ENCODE measurements at places on chromosomes 7 and 10.

DNA sequence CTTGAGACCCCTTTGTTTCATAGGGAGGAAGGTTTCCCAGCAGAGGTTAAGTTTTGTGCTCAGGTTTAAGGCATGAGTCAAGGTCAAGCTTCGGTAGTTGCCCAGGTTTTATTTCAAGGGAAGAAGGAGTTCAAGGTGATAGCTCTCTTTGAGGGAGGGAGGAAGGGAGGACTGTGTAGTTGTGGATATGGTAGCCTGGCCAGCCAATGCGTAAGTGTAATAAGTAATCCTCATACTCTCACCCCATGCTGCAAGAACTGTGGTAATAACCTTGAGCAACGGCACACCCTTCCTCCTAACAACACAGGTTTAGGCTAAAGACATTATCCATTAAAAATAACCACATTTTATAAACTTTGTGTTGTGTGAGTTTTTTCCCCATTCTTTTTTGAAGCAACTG is 478.9 kb downstream of the KCNMA1 start:
- no peaks in the 10 kb centered on the region for H3K27me3 ChIP-seq
- H3K4me3 ChIP-seq, result no peak overlapping the region
- DNase-seq, result no peak
- no peaks in the 10 kb centered on the region for H3K4me1 ChIP-seq
- no peaks in the 10 kb centered on the region for H3K36me3 ChIP-seq

GRCh38 chr7:107622429-107622828 is 38.2 kb upstream of the SLC26A4 start:
- H3K4me3 ChIP-seq, result no peak overlapping the region
- no peak for DNase-seq
- no peaks in the 10 kb centered on the region for H3K27me3 ChIP-seq
- no peaks in the 10 kb centered on the region for H3K4me1 ChIP-seq
- H3K36me3 ChIP-seq, result no peaks in the 10 kb centered on the region

DNA sequence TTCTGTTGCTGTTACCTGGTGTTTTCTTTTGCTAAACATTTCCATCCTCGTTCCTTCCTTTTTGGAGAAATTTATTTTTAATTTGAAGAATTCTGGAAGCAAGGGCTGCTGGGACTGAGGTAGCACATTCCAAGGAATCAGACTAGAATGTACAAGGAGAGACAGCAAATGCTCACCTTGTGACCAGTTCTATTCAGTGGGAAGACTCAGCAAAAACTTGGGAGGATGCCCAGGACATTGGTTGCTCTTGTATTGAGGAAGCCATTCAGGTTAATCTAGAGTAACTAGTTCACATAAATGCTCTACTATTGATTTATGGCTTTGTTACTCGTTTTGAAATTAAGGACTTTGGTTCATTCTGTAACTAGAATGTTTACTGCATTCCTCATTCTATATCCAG is 11.3 kb downstream of the PLCE1 start:
- H3K36me3 ChIP-seq, result no peaks in the 10 kb centered on the region
- H3K27me3 ChIP-seq, result no peaks in the 10 kb centered on the region
- DNase-seq, result no peak
- no peak overlapping the region for H3K4me3 ChIP-seq

DNA sequence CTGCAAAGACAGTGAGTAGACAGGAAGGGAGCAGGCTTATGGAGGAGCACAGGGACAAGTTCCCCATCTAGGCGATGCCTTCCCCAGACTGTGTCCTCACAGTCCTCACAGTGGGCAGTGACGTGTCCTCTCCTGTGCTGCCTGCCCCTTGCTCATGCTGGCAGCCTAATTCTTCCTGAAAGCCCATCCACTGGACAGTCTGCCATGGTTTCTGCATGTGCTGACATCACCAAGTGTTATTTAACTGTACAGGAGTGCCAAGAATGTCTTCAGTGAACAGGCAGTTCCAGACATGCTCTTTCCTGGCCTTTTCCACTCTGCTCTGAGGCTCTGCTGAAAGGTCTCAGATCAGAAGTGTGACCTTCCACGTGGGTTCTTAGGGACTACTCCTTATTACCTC is 54.1 kb downstream of the ZNF248 start:
- H3K27me3 ChIP-seq, result no peaks in the 10 kb centered on the region
- DNase-seq, result no peak
- H3K4me1 ChIP-seq, result no peaks in the 10 kb centered on the region
- no peaks in the 10 kb centered on the region for H3K36me3 ChIP-seq
- no peak overlapping the region for H3K4me3 ChIP-seq

GRCh38 chr10:83310688-83311087 is 828.6 kb upstream of the GHITM start:
- H3K4me3 ChIP-seq, result no peak overlapping the region
- DNase-seq, result peak; percentile 30
- no peaks in the 10 kb centered on the region for H3K27me3 ChIP-seq
- H3K27ac ChIP-seq, result no peak overlapping the region
- no peaks in the 10 kb centered on the region for H3K36me3 ChIP-seq

DNA sequence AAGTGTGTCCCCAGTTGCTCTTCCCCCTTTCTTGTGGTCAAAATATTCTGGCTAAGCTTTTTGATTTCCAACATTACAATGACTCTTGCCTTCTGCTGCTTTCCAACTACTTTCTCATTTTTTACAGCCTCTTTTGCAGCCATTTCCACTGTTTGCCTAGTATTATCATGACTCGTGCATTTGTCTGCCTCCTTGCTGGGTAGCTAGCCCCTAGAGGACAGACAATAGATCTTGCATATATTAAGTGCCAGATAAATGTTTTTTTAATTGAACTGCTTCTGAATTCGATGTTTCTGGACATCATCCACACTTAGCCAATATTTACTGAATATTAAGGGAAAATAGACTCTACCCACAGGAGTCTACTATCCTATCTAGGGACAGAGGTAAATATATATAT is 124.5 kb downstream of the POU6F2 start:
- H3K27me3 ChIP-seq, result no peaks in the 10 kb centered on the region
- no peaks in the 10 kb centered on the region for H3K4me1 ChIP-seq
- H3K4me3 ChIP-seq, result no peak overlapping the region
- DNase-seq, result no peak
- no peaks in the 10 kb centered on the region for H3K36me3 ChIP-seq
- H3K27ac ChIP-seq, result no peak overlapping the region

DNA sequence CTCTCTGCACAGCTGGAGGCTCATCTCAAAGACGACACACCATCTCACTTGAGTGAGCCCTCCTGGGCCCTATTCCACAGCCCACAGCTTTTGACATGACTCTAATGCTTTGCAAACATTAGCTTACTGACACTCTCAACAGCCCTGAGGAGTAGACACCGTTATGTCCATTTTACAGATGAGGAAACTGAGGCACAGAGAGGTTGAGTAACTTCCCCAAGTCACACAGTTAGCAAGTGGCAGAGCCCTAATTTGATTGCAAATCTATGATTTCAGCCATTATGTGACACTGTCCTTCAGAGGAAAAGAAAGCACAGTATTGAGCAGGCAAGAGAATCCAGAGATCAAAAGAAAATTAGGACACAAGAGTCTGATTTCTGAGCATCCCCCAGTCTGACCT is 16.0 kb downstream of the SLC25A13 start:
- H3K4me3 ChIP-seq, result no peak overlapping the region
- H3K4me1 ChIP-seq, result peaks cover 23% of the 10 kb centered on the region
- DNase-seq, result no peak
- H3K27ac ChIP-seq, result no peak overlapping the region
- H3K36me3 ChIP-seq, result no peaks in the 10 kb centered on the region

DNA sequence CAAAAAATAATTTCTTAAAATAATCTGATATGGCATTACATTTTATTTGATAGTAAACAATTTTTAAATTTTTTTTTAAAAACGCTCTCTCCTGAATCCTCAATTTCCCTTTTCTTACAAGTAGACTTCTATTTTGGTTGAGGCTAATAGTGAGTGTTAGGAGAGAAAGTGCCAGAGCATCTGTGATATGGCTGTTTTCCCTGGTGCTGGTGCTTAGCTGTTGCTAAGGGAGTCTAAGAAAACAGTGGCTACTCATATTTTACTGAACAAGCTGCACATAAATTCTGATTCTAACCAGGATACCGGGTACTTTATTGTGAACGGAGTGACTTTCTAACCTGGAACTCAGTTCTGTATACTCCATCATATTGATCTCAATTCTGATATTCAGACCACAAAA is 311.1 kb upstream of the KIAA1217 start:
- no peaks in the 10 kb centered on the region for H3K36me3 ChIP-seq
- DNase-seq, result no peak
- no peak overlapping the region for H3K27ac ChIP-seq
- no peaks in the 10 kb centered on the region for H3K4me1 ChIP-seq

DNA sequence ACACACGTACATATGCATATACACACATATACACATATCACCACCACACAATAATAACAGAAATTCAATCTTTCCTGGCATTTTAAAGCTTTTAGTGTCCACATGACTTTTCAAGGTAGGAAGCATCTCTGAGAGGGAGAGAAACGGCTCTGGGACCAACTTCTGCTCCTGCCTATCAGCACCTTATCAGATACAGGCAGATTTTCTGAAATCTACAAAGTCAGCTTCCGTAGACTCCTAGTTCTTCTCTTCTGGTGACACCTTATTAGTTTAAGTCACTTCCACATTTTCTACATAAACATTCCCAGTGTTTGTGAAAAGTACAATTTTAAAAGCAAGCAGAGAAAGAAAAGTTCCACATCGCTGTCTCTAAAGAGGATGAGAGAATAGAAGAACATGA is 74.5 kb downstream of the ZNF22 start:
- no peak overlapping the region for H3K4me3 ChIP-seq
- no peaks in the 10 kb centered on the region for H3K27me3 ChIP-seq
- H3K4me1 ChIP-seq, result peaks cover 17% of the 10 kb centered on the region
- H3K27ac ChIP-seq, result no peak overlapping the region

DNA sequence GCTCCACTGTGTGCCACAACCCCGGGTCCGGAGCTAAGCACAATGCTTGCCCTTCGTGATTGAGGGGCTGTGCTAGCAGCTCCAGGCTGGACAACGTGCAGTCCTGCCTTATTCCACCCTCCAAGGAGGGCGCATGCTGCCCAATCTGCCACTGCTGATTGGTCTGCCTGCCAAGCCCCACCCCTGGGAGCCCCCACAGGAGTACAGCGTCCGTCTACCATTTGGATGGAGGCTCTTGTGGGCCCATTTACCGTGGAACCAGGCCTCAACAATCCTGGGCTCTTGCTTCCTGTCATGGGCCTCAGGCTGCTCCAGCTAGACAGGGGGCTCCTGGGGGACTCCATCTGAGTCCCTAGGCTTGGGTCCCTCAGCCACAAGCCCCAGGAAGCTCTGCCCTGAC is 173.3 kb downstream of the SLIT1 start:
- no peak overlapping the region for H3K4me3 ChIP-seq
- H3K36me3 ChIP-seq, result no peaks in the 10 kb centered on the region
- no peaks in the 10 kb centered on the region for H3K27me3 ChIP-seq
- H3K4me1 ChIP-seq, result no peaks in the 10 kb centered on the region

DNA sequence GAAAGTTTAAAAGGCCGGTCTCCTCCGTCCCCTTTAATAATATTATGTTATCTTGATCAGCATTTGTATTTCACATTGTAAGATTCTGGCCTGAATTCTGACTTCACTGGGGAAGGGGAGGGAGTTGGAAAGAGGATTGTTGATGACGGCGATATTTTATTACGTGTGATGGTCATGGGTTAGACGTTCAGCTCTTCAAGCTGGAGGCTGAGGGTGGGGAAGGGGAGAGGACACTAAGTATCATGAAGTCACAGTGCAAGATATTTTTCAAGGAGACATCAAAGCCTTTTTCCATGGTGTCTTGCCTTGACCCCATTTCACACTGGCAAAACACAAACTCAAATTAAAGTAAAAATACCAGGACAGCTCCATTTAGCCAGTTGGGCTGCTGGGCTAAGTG is 126.7 kb downstream of the WDR11 start:
- H3K4me3 ChIP-seq, result no peak overlapping the region
- H3K36me3 ChIP-seq, result no peaks in the 10 kb centered on the region
- no peak overlapping the region for H3K27ac ChIP-seq

DNA sequence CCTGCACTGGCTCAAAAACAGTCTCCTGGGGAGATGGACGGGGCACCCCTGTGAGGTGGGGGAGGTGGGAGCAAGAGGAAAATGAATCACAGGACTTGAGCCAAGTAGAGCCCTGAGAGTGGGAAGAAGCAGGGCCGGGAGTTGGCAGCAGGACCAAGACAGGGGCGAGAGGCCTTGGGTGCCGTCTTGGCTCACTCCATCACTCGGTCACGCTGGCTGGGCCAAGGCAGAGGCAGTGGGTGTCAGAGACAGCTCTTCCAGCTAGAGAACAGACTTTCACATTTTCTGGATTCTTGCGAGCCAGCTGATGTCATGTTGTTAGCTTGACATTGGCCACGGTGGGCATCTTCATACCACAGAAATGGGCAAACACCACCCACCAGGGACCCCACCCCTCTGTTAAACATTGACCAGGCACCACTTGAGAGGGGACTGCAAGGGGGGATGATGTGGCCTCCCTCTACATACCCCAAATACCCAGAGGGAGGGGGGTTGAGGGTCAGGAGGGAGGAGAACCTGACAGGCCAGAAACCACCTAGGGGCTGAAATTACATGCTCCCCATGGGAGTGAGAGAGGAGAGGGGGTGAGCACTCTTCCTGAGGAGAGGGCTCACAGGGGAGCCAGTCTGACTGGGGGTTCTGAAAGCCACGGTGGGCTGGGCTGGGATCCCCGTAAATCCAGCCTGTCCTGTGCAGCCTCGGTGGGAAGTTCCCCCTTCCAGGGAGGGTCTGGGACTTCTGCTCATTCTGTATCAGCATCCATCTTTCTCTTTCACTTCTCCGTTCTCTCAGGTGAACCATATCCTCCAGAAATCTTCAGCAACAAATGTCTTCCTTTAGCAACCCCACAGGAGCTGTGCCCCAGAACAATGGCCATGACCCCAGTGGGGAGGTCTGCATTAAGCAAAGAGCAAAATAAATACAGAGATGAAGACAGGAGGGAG is 19.6 kb downstream of the CAMK2B start:
- DNase-seq, result no peak
- H3K4me3 ChIP-seq, result no peak overlapping the region
- no peaks in the 10 kb centered on the region for H3K4me1 ChIP-seq
- H3K27ac ChIP-seq, result no peak overlapping the region

DNA sequence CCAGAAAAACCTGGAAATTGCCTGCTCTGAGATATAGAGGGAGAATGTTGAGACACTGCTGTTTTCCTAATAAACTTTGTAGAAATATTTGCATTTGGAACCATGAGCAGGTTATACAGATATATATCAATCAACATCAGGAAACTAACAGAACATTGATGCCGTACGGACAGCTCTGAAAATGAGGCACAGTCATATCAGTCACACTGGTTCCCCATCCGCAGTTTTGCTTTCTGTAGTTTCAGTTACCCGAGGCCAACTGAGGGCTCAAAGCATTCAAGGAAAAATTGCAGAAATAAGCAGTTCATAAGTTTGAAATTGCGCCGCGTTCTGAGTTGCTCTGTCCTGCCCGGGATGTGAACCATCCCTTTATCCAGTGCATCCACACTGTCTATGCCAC is 137.9 kb downstream of the KLF6 start:
- H3K27ac ChIP-seq, result no peak overlapping the region
- no peaks in the 10 kb centered on the region for H3K36me3 ChIP-seq
- no peak overlapping the region for H3K4me3 ChIP-seq
- H3K4me1 ChIP-seq, result no peaks in the 10 kb centered on the region
- no peak for DNase-seq
- no peaks in the 10 kb centered on the region for H3K27me3 ChIP-seq

- no peak overlapping the region for H3K4me3 ChIP-seq
- no peaks in the 10 kb centered on the region for H3K4me1 ChIP-seq
- H3K27me3 ChIP-seq, result no peaks in the 10 kb centered on the region
- no peak overlapping the region for H3K27ac ChIP-seq
- no peaks in the 10 kb centered on the region for H3K36me3 ChIP-seq
Observed at GRCh38 chr7:106222545-106222944, 62.2 kb downstream of the NAMPT start.

GRCh38 chr10:50416181-50416824 is 165.0 kb upstream of the ASAH2 start:
- no peaks in the 10 kb centered on the region for H3K27me3 ChIP-seq
- H3K36me3 ChIP-seq, result no peaks in the 10 kb centered on the region
- H3K4me3 ChIP-seq, result no peak overlapping the region
